Activated CD4-positive, alpha-beta T cell treated with anti-CD3 and anti-CD28 coated beads, Interleukin-2, amount 10 ng/mL, durations not matched to agents 24 days and 14 days (primary cell): ENCODE measurements at places on chromosomes 3 and 15. TPM values are rescaled to one million over a fixed set of nuclear protein-coding genes. Genes with fewer than 3 reads are reported as not detected.

Gene HYAL1
- total RNA-seq = 0.28 and 0.50 TPM in 2 replicates

Gene GOLGA8B
- total RNA-seq = 210 and 234 TPM in 2 replicates

Gene CSPG5
- 1.7 and 2.0 TPM in 2 replicates for total RNA-seq

Gene GRK7
- total RNA-seq = not detected in 2 replicates

Gene CTXND1
- not detected in 2 replicates for total RNA-seq

Gene CYP8B1
- not detected in 2 replicates for total RNA-seq

Gene CACNA1D
- 0.62 and 0.77 TPM in 2 replicates for total RNA-seq

Gene CYP1A1
- 0.31 and 0.42 TPM in 2 replicates for total RNA-seq

Gene ZPLD1
- not detected in 2 replicates for total RNA-seq

Gene TPRG1
- 25.9 and 29.7 TPM in 2 replicates for total RNA-seq

Gene RGMA
- 0.07 TPM in 1 of 2 replicates, not detected in the other for total RNA-seq

Gene PYGO1
- total RNA-seq = not detected in 2 replicates

Gene EBLN2
- 7.2 and 7.8 TPM in 2 replicates for total RNA-seq

Gene MB21D2
- total RNA-seq = 8.6 and 9.4 TPM in 2 replicates

Gene TEX55
- not detected in 2 replicates for total RNA-seq

Gene TRPM1
- total RNA-seq = not detected in 2 replicates

Gene BCL2A1
- 110 and 111 TPM in 2 replicates for total RNA-seq

Gene THRB
- not detected in 2 replicates for total RNA-seq

Gene SKOR1
- 0.09 and 0.14 TPM in 2 replicates for total RNA-seq

Gene UPK1B
- not detected in 2 replicates for total RNA-seq

Gene GOLGA8O
- total RNA-seq = 1.5 and 2.2 TPM in 2 replicates

Gene ATP13A5
- total RNA-seq = not detected in 2 replicates

Gene SLC12A1
- total RNA-seq = not detected in 2 replicates

Gene SLC6A1
- not detected in 2 replicates for total RNA-seq

Gene PLIN1
- total RNA-seq = 0.14 TPM in 1 of 2 replicates, not detected in the other

Gene GPR27
- total RNA-seq = 1.0 and 1.4 TPM in 2 replicates

Gene PTH1R
- not detected in 2 replicates for total RNA-seq

Gene SPCS1
- 134 and 135 TPM in 2 replicates for total RNA-seq

Gene REC114
- total RNA-seq = not detected in 2 replicates

Gene HGD
- total RNA-seq = 0.19 and 0.24 TPM in 2 replicates

Gene CCR8
- total RNA-seq = 5.7 and 7.5 TPM in 2 replicates
